ENCODE measurements at places on chromosomes 1 and 21. TPM values are rescaled to one million over a fixed set of nuclear protein-coding genes. Genes with fewer than 3 reads are reported as not detected.

The SMCP gene
- total RNA-seq, result not detected

- no peak for DNase-seq
These were observed 8.9 kb downstream of the LYST start for GRCh38 chr1:235857756-235858155.

The BCL2L15 gene
- total RNA-seq, result 0.22 TPM

DNA sequence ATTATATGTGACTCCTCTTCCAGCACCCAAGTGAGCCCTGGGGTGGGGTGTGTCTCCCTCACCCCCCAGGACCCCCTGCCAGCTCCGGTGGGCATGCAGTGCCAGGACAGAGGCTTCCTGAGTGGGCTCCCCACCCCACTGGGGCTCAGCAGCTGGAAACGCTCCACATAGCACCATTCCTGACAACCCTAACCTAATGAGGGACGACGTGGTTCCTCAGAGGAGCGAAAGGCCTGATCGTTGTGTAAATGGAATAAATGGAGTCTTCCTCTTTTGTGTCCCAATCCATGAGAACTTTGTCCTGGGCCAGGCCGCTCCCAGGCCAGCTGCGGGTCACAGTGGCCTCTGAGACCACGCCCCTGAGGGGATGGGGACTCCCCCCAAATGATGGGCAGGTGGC, 1.8 kb upstream of the TSPEAR start:
- no peak for DNase-seq

DNA sequence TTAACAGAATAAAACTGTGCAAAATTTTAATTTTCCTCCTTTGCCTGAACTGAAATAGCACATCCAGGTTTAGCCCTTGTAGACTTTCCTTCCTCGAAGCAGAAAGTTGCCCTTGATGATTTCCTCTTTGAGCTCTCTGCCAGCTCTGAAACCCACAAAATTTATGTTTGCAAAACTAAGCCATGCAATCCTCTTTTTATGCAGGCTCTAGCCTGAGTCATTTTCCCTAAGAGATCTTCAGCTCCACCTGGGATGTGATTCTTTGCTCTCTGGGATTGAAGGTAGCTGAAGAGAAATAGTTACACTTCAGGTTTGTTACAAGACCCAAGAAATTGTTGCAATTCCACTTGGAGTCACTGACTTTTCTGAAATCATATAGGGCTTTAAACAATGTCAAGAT, 1.4 kb upstream of the F3 start:
- no peak for DNase-seq

Measured in activated CD4-positive, alpha-beta memory T cell treated with anti-CD3 and anti-CD28 coated beads for 36 hours (primary cell).